ENCODE measurements at places on chromosomes 3 and 15.

GRCh38 chr3:138336454-138336999, 6.9 kb upstream of the NME9 start:
- DNase-seq: no peak

DNA sequence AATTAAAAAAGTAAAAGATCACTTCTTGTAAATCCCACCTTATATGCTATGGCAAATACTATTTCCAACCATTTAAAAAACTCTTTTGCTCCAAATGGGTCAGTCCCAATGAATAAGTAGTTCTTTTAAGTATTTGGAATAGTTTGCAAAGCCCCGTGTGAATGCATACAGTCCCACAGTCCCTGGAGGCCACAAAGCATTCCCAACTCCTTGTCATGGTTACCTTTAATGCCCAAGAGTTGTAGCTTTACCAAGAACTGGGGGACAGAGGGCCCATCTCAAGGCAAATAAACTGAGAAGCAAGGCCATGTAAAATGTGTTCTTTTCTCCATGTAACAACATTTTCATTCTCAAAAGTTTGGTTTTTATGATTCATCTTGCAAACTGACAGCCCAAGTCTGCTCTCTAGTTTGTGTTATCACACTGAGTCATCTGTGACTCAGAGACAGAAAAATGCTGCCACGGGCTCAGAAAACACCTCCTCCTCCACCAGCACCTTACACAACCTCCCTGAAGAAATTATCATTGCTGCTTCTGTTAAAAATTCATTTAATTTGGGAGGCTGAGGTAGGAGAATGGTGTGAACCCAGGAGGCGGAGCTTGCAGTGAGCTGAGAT, 336.2 kb downstream of the ERC2 start:
- peak; percentile 79 for DNase-seq

DNA sequence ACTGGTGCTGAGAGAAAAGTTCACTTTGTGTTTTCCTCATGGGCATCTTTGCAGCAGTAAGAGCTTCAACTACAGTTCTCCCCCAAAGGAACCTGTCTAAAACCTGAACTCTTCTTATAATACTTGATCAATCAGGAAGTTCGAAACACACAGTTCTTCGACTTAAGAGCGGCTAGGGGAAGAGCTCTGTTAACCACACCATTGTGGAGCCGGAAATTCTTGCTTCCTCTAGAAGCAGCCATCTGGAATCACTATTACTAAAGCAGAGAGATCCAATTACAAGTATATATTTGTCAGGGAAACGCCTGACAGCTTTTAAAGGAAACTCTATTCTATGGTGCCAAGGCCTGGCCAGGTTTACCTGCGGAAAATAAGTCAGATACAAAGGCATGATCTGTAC, 337.3 kb upstream of the CBLB start:
- no peak for DNase-seq

DNA sequence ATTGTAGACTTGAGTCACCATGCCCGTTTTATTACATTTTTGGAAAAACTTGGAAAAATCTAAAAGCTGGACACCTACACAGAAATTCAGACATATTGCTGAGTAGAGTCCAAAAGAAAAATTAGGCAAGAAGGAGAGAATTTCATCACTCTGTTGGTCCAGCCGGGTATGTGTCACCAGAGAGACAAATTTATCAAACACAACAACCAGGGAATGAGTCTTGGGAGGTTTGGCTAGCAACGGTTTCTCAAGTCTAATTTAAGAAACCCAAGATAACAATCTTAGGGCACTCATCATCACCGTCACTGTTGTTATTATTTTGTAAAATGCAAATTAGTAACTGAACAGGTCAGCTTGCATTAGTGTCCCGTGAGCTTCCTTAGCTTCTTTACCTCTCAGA, 197.5 kb upstream of the C2CD4B start:
- peak; percentile 45 for DNase-seq

DNA sequence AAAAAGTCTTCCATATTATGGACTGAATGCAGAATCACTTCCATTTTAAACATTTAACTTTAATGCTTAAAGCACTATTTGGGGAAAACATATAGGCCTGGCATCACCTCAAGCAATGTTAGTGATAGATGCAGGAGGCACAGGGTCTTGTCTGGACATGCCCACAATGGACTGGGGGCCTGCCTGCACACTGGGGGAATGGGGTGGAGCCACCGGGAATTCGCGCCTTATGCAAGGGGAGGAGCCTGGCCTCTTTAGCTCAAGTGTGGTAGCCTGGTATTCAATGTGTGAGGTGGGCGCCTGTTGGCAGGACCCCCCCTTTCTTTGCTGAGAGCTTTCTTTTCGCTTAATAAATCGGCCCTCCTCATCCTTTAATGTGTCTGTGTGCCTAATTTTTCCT, 29.9 kb downstream of the ACKR4 start:
- DNase-seq: no peak

DNA sequence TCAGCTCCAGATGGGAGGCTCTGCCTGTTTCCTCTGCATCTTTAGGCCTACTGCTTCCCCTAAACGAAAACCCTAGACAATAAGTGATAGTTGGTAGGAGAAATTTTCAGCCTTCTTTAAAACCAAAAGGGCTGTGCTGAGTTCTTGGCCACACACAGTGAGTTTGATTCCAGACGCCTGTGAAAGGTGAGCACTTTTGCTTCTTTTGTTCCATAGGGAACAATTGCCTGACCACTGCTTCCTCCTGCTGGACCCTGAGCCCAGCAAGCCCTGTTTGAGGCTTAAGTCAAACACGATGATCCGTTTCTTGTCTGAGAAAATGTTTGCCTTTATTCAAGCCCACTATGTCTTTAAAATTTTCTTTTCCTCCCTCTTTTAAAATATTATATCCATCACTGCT, 493.9 kb downstream of the ZIC1 start:
- no peak for DNase-seq

- DNase-seq: no peak
Observed at GRCh38 chr3:187101184-187102072, 37.9 kb downstream of the RPL39L start.

DNA sequence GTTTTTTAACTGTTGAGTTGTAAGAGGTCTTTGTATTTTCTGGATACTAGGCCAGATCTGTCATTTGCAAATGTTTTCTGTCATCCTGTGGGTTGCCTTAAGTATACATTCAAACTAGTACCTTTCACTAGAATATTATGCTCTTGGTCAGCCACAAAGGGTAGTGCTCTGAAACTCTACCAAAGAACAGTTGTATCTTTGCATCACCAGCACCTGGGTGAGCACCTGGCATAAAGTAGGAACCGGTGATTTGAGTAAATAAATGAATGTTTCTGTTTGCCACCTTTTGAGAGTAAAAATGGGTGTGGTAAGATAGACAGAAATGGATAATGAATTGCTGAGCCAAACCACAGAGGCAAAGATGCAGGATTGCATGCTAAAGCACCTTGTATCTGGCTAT, 98.7 kb downstream of the SLCO3A1 start:
- no peak for DNase-seq

- no peak for DNase-seq
Observed at GRCh38 chr3:58683466-58683865, 16.9 kb upstream of the FAM3D start.

DNA sequence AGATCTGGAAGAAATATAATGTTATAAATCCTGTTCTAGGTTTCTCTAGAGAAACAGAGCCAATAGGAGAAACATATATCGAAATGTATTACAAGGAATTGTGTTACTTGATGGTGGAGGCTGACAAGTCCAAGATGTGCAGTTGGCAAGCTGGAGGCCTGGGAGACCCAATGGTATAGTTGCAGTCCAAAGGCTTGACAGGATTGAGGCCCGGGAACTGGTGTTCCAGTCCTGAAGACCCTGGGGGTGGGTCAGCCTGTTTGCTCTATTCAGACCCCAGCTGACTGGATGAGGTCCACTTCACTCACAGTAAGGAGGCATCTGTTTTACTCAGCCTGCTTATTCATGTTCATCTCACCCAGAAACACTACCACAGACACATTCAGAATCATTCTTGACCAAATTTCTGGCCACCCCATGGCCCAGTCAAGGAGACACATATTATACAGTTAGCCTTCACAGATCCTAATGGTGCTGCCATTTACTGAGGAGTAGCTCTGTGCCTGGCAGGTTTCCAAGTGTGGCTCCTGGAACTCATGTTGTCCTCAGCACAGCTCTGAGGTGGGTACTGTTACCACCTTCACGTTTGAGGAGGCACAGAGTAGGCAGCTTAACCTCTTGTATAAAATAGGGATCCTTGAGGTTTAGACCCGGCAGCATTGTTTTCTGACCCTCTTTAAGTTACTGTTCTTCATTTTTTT, 3.7 kb downstream of the TRAK1 start:
- DNase-seq: no peak

GRCh38 chr15:96889734-96890480, 559.4 kb downstream of the NR2F2 start:
- no peak for DNase-seq

- no peak for DNase-seq
Observed at GRCh38 chr3:52126036-52126435, 28.2 kb downstream of the POC1A start.

DNA sequence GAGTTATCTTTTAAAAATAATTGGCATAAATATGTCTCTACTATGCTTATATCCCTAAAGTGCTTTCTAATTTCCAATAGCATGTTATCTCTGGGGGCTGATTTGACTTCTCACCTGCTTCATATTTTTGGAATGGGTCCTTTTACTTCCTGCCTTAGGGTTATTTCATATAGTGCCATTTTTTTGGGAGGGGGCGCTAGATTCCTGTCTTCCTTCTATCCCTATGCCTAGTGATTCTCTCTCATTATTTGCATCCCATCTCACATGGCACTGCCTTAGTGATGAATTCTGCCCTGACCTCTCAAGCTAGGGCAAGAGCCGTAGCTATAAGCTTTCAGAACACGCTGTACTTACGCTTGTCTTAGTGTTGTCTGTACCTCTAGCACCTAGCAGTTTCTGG, 150.3 kb upstream of the SLITRK3 start:
- no peak for DNase-seq

DNA sequence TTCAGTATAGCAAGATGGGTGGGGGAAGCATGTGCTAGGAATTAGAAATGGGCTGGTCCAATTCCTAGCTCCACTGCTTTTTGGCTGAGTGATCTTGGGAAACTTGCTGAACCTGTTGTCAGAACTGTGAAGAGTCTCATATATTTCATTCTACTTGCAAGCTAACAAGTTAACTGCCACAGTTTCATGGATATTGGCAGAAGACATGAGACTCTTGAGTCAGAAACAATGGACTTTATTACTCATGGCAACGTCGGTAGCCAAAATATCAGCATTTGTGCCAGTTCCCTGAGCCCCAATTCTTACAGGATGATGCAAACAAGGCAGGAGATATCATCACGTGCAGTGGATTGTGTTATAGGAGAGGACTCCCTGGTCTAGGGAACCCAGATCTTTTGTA, 26.6 kb upstream of the PLAAT1 start:
- no peak for DNase-seq

DNA sequence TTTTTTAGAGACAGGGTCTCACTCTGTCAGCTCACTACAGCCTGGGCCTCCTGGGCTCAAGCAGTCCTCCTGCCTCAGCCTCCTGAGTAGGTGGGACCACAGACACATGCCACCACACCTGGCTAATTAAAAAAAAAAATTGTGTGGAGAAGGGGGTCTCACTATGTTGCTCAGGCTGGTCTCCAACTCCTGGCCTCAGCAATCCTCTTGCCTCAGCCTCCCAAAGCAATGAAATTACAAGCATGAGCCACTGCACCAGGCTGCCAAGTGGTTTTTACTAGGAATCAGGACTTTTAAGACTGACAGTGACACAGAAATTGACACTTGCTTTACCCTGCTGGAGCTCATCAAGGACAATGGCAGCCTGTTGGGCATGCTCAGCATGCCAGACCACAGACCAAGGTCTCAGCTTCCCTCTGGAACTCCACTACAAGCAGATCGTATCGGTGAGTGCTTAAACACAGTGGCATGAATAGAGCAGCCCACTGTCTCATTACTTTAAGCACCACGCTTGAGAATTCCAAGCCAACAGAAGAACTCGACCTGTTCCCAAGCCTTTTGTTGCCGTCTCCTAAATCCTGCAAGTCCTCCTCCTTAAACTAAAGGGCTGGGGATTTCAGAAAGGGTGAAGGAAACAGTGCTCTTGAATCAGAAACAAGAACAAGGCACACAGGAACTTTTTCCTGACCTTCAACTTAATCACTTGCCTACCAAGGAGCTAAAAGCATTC, 41.4 kb downstream of the EOMES start:
- DNase-seq: no peak

DNA sequence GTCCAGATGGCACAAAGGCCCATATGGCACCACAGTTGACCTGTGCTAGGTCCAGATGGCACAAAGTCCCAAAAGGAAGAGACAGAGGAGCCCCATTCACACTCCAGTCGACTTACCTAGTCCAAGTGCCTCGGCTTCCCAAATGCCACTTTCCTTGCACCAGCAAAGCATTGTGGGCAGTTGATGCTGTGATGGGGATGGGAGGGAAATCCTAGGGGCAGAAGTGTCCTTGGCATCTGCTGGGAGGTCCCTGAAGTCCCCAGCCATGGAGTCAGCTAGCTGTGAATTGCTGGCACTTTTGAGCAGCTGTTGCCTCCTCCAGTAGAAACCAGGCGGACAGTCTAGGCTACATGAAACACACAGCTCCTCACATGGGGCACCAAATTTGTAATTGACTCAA, 60.3 kb upstream of the SIAH2 start:
- DNase-seq: no peak

DNA sequence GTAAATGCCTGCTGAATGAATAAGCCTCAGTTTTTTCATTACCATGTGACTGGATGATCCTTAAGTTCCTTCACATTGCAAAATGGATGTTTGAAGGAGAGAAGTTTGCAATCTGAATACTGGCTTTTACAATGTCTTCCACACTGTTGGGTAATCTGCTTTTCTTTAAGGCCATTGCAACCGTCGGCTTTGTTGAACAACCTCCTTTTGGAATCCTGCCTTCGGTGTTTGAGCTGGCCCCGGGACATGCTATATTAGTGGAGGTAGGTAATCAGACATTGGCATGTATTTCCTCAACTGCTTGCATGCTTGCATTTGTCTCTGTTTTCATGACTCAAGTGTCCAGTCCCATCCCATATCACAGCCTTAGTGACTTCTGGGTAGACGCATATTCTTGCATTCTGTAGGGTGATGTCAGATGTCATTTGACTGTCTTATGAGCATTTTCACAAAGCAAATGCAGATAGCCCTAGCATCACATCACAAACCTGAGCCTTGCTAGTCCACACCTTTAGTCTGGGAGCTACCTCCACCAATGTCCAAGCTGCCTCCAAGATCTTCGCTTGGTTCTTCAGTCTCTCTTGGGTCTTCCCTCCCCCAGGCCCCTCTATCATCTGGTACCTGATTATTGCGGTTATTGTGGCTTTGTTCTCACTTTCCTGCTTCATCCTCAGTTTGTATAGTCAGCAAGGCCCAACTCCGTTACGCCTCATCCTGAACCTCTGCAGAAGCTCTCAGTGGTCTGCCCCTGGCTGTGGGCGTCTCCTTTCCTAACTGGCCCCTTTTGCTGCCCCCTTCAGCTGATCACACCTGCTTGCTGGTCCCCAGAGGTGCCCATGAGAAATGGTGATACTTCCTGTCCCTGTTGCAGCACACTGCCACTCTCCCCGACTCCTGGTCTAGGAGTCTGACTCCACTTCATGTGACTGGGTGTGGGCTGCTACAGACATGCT, 48.5 kb downstream of the ACAA1 start:
- DNase-seq: no peak

All from AG04449 (cell line).